ENCODE measurements at places on chromosomes 7 and 10. TPM values are rescaled to one million over a fixed set of nuclear protein-coding genes. Genes with fewer than 3 reads are reported as not detected.

Gene SHH
- not detected for total RNA-seq

Gene TWIST1
- 0.36 TPM for total RNA-seq

Gene KIAA1549
- 1.7 TPM for total RNA-seq

Gene CALHM3
- not detected for total RNA-seq

Gene PITX3
- total RNA-seq: not detected

Gene SFTPA1
- not detected for total RNA-seq

Gene PNLIPRP2
- not detected for total RNA-seq

All from activated CD8-positive, alpha-beta memory T cell treated with anti-CD3 and anti-CD28 coated beads for 36 hours (primary cell).